ENCODE measurements at places on chromosomes 7 and 10. TPM values are rescaled to one million over a fixed set of nuclear protein-coding genes. Genes with fewer than 3 reads are reported as not detected.

Gene VAX1
- total RNA-seq: not detected

DNA sequence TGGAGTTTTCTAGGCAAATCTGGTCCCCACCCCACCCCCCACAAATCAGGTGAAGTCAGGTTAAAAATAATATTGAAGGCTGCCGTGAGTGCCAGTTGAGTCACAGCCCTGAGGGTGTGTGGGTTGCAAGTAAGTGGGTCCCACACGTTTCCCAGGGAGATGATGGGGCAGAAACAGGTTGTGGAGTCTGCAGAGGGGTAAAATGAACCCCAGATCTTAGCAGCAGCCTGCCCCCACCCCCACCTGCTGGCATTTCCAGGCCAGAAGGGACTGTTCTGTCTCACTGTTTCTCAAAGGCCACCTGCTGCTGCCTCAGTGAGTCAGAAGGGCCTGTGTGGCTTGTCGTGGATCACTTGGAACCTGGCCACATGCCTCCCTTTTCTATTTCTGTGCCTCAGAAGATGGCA is 59.8 kb upstream of the SMNDC1 start:
- no peak for DNase-seq

Gene CALCR
- total RNA-seq: not detected

Gene GHRHR
- total RNA-seq: not detected

DNA sequence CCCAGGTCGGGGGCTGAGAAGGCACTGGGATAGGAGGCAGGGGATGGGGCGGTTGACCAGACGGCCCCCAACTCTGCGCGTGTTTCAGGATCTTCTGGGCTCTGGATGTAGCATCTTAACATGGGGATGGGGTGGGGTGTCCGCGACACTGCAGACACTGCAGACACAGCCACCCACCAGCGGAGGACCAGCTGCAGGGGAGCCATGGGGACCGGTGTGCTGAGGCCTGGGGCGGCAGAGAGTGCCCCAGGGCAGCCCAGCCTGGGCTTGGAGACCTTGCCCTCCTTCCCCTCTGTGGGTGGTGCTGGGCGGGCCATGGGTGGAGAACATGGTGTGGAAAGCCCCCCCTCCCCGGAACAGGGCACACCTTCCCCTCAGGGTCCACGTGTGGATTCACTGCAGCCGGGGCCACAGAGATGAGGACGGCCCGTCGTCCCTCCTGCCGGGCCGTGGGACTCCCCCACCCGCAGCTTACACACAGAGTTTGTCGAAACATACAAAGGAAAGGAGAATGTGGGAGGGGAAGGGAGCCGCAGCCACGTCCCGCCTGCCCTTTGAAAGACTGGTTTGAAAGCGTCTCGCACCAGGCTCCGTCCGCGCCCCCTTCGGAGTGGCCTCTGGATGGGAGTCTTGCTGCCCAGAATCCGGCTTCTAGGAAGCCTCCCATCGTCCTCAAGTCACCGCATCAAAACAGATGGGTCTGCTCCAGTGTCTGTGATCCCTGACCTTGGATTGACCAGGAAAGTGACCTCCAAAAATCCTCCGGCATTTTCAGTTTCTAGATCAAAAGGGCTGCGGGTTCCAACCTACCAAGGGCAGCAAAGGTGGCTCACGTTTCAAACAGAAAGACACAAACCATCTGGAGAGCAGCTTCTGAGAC is 91.5 kb upstream of the TCERG1L start:
- DNase-seq: no peak

GRCh38 chr10:84634636-84635035 is 306.2 kb downstream of the CCSER2 start:
- DNase-seq: no peak

Gene PDE6C
- total RNA-seq: not detected

DNA sequence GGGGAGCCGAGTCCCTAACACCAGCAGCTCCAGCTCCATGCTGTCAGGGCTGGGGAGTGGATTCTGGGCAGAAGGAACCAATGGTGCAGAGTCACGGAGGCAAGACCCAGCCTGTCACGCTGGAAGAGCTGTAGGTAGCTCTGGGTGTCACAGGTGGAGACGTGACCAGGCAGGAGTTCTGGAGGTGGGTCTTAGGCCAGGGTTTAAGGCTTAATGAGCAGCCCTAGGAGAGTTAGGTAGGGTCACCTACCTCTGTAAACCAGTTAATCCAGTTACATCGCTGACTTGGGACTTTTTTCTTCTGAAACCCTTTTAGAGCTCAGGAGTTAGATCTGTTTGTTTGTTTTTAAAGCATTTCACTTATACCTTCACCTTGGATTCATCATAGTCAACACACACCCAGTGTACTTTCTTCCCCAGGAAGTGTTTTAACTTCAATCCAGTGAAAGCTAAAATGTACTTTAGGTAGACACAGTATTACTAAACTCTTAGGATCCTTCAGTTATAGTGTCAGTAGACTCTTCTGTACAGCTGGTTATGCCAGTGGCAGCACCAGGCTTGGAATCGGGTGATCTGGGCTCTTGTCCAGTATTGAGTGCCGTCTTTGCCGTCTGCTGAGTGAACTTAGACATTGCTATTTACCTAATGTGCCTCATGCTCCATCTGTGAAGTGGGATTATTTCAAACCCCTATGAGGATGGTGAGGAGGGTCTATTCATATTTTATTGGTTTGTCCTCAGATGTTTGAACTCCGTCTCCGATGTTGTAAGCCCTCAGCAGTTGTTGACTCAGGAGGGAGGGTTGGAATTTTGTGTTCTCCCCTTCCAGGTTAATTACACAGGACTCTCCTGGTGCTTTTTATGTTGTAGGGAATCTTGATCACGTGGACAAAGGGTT is 31.0 kb downstream of the TACR2 start:
- no peak for DNase-seq

DNA sequence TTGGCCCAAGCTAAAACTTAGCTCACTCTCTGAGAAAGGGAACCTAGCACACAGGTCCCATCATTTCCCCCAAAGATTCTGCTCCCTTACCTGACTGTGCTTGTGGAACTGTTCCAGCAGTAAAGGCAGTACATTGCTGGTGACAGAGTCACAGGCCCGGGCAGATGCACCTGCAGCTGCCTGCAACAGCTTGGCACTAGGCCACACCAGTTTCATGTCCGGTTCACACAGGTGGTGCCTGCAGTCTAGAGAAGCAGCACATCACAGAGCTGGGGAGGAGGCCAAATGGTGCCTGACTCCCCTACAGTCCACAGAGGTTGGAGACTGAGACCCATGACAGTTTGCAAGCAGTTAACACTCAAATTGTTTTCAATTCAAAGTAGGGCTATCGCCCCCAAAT is 22.2 kb downstream of the ZDHHC16 start:
- no peak for DNase-seq

- no peak for DNase-seq
Observed at GRCh38 chr10:103901299-103901698, 16.7 kb downstream of the STN1 start.

Gene SPDYE16
- 0.32 TPM for total RNA-seq

- DNase-seq: no peak
Observed at GRCh38 chr7:131604841-131605279, 48.4 kb upstream of the PODXL start.

Gene AKR1D1
- total RNA-seq: not detected

DNA sequence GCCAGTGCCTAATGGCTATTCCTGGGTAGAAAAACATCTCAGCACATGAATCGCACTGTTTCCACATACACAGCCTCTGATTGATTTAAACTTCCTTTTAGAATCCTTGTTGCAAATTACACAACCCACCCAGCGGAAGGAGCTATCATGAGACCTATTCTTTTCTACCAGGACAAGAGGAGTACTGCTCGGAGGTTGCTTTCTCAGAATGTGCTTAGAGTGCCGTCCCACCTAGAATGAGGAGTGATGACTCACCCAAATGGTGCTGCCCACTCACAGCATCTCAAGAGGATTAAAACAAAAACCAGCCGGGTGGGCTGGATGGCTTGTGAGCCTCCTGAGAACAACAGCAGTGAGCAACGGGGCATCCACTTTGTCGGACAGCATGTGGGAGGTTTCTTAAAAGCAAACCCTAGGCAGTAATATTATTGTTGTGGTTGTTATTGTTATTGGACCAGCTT is 128.9 kb downstream of the DGKI start:
- no peak for DNase-seq

GRCh38 chr10:10110844-10111490 is 906.7 kb upstream of the CELF2 start:
- DNase-seq: no peak

Gene SLC29A4
- total RNA-seq: 0.95 TPM

Gene ACADSB
- total RNA-seq: 27.3 TPM

Gene PLCE1
- not detected for total RNA-seq

DNA sequence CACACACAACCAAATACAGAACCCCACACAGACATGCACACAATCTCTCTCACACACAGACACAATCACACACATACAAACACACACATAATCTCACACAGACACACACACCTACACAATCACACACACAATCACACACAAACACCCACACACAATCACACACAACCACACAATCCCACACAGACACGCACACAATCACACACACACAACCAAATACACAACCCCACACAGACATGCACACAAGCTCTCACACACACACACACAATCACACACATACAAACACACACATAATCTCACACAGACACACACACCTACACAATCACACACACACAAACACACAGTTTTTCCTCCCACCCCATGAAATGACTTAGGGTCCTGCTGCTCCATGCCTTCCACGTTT is 160.4 kb upstream of the PFKP start:
- no peak for DNase-seq

DNA sequence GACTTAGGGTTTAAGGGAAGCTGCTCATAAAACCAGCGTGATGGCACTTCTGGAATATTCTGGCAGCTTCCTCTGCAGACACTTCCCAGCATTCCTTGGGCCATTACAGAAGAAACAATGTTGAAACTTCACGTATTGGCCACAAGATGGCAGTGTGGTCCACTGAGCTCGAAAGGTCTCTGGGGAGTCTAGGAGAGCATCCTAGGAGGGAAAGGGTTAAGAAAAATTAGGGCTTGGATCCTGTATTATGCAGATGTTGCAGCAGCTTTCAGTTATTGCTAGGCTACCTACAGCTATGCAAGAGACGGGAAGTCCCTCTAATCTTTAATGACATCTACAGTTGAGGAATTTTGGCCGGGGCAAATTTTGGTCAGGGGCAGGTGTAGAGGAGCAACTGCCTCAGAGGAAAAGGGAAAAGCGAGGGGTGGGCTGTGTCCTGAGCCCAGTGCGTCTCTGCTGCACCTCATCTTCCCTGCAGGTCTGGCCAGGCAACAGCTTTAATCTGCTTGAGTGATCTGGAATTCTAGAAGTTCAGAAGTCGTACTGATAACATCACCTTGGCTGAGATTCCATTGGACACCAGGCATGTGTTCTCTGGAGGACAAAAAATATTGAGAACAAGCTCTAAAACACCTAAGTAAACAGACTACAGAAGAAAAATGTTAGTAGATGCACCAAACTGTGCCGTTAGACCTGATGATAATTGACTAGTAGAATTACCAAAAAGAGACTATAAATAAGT is 220.8 kb upstream of the PRSS58 start:
- no peak for DNase-seq

Gene AKR1C8
- total RNA-seq: 7.2 TPM

Gene PWWP2B
- 24.4 TPM for total RNA-seq

Gene ITPRID1
- not detected for total RNA-seq

DNA sequence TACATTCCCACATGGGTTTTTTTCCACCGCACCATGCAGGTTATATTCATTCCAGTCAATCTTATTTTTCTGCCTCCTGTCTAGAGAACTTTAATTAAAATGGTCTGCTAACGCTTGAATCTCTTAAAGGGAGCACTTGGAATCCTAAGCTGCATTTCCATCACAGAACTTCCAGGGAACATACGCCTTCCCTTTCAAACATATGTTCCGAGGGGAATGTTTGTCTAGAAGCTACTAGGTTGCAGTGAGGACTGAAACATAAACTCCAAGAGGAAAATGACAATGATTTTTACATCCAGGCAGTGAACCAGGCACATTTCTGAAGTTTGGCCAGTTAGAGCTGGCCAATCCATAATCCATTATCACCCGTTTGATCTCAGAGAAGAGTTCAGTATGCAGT is 375.5 kb upstream of the NRP1 start:
- no peak for DNase-seq

GRCh38 chr7:28174901-28175661 is 5.5 kb downstream of the JAZF1 start:
- no peak for DNase-seq

- DNase-seq: no peak
Observed at GRCh38 chr10:101064415-101065030, 2.7 kb downstream of the KAZALD1 start.

DNA sequence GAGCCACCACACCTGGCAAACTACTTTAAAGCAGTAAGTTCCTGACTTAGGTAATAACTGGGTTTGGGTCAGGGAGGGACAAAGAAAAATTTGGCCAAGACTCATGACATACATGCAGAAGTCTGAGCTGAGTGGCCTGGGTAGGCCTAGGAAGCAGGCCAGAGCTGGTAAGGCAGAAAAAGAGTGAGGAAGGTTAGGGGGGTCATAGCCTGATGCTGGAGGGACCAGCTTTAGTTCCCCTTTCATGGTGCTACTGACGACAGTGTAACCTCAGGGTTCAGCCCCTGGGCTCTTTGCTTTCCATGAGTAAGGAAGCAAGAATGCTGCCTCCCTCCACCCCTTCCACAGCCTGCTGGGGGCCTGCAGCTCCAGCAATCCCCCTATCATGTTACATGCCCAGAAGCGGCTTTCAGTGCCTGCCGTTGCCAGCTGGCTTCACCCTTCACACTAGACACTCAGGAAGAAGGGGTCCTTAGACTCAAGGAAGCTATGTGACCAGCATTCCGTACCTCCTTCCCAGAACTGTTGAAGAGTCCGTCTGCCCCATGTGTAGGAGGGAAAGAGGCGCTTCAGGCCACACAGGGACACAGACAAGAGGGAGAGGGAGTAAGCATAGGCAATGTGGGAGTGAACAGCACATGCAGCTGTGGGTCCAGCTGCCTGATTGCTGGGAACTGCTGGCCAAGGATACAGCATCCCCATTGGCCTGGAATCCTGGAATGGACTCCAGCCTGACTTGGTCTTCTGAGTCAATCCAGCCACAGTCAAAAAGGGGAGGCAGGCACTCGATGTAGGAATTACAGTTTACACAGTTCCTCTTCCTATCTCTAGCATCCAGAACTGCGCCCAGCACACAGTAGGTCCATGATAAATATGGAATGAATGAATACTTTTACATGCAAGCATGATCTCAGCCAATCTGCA is 4.1 kb upstream of the PLAU start:
- DNase-seq: no peak

Gene CYP51A1
- total RNA-seq: 49.3 TPM

- DNase-seq: no peak
Observed at GRCh38 chr7:139895141-139895829, 66.2 kb downstream of the TBXAS1 start.

GRCh38 chr7:47039904-47040303 is 542.0 kb downstream of the TNS3 start:
- DNase-seq: no peak

DNA sequence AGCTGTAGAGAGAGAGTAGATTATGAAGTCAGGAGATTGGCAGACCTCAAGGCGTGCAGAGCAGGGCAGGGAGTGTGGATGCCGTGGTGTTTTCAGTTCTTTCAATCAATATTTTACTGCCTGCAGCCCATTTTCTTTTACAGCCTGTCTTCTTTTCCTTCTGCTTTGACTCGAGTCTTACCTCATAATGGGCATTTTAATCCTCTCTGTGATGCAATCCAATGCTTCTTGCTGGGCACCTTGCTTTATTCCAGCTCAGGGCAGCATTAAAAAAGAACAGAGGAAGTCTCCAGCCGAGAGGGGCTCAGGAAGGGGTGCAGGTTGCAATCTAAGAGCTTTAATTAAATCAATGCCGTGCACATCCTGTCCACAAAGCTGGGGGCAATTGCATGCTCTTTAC is 839.0 kb downstream of the LRMDA start:
- no peak for DNase-seq

Gene ANLN
- 2.9 TPM for total RNA-seq
